ENCODE measurements at places on chromosomes 1 and 21. TPM values are rescaled to one million over a fixed set of nuclear protein-coding genes. Genes with fewer than 3 reads are reported as not detected.
A peak's percentile ranks its signal among the peaks of the same experiment; 100 is the strongest.

The DSCAM gene
- 0.33 TPM for total RNA-seq

- peak; percentile 97 for DNase-seq
These were observed 50.2 kb upstream of the WASF2 start for GRCh38 chr1:27539901-27540861.

The B3GALT5 gene
- total RNA-seq = not detected

The SMG7 gene
- total RNA-seq = 107 TPM

- DNase-seq = no peak
These were observed 1.2 kb downstream of the RUNX3 start for GRCh38 chr1:24928689-24929397.

- DNase-seq = no peak
These were observed 46.5 kb upstream of the GREM2 start for GRCh38 chr1:240658312-240658960.

The PLA2G2D gene
- total RNA-seq = not detected

The CENPF gene
- 135 TPM for total RNA-seq

GRCh38 chr1:91784191-91784590, 101.8 kb downstream of the TGFBR3 start:
- no peak for DNase-seq

The KANK4 gene
- total RNA-seq = 0.20 TPM

GRCh38 chr1:25117233-25117823, 115.0 kb downstream of the SYF2 start:
- DNase-seq = peak; percentile 26

Data from MCF 10A (cell line).